NCI-H748 treated with DMSO at 0.1 percent for 48 hours (cell line): ENCODE measurements at places on chromosomes 3 and 15.

- no peak for DNase-seq
These were observed 73.1 kb upstream of the TTC14 start for GRCh38 chr3:180528843-180529242.

DNA sequence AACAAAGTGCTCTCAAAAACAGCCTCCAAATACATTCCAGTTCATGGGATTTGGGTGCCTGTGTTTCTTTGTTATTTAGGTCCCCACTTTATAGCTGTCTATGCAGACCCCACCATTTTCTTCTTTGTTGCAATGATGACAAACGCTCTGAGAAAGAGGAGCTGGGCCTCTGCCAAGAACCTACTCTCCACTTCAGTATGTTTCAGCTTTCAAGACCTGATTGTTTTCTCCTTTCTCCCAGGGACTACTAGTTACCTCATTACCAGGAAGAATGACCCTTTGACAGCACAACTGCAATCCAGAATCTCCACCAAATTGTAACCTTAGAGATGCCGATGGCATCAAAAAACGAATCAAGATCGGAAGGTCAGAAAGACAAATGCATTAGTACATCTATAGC lies 236.8 kb downstream of the MEIS2 start:
- no peak for DNase-seq

DNA sequence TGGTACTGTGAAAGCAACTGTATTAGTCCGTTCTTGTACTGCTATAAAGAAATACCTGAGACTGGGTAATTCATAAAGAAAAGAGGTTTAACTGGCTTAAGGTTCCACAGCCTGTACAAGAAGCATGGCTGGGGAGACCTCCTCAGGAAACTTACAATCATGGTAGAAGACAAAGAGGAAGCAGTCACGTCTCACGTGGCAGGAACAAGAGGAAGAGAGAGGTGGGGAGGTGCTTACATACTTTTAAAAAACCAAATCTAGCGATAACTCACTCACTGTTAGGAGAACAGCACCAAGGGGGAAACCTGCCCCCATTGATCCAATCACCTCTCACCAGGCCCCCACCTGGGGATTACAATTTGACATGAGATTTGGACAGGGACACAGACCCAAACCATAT lies 48.9 kb downstream of the IQGAP1 start:
- no peak for DNase-seq

DNA sequence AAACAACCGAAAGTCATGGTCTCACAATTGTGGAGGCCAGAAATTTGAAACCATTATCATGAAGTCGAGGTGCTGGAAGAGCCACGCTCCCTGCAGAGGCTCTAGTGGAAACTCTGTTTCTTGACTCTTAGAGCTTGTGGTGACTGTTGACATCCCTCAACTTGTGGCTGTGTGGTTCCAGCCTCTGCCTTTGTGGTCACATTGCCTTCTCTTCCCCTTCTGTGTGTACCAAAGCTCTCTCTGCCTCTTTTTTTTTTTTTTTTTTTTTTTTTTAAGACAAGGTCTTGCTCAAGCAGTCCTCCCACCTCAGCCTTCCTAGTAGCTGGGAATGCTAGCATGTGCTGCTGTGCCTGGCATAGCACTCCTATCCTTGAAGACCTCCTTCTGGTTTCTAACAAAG lies 48.7 kb upstream of the CRTC3 start:
- no peak for DNase-seq

- no peak for DNase-seq
These were observed 46.7 kb upstream of the PYDC2 start for GRCh38 chr3:191414286-191414685.

DNA sequence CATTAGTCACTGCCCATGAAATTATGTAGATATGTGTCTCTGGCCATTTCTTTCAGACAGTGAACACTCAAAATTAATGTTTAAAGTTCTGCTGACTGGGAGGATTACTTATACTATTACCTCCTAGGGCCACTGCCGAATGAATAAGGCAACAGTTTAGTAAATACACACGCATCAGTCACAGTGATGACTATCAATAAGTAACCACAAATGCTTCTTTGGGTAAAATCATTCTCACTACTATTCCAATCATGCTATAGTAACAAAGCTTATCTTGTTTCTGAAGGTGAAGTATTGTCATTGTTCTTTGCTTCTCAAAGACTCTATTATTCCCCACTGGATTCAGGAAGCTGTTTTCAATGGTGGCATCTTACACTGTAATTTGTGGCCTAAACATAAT lies 478.8 kb downstream of the EPHA3 start:
- DNase-seq: no peak

DNA sequence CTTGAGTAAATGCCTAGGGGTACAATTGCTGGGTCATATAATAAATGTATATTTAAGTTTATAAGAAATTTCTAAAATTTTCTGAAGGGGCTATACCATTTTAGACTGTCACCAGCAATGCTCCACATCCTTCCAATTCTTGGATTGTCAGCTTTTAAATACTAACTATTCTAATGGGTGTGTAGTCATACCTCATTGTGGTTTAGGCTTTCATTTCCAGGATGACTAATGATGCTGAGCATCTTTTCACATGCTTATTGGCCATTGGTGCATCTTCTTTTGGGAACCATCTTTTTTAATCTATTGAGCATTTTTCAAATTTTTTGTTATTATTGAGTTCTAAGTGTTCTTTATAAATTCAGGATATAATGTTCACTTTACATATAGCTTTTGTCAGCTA lies 52.5 kb upstream of the CORO2B start:
- DNase-seq: no peak

- DNase-seq: peak; percentile 27
These were observed 32.1 kb upstream of the DENND4A start for GRCh38 chr15:65824031-65824743.

- no peak for DNase-seq
These were observed 18.0 kb downstream of the ESYT3 start for GRCh38 chr3:138452436-138452835.

- DNase-seq: no peak
These were observed 371.7 kb upstream of the CNTN6 start for GRCh38 chr3:721086-721485.

GRCh38 chr15:48185529-48185928 lies 5.9 kb upstream of the CTXN2 start:
- DNase-seq: no peak

DNA sequence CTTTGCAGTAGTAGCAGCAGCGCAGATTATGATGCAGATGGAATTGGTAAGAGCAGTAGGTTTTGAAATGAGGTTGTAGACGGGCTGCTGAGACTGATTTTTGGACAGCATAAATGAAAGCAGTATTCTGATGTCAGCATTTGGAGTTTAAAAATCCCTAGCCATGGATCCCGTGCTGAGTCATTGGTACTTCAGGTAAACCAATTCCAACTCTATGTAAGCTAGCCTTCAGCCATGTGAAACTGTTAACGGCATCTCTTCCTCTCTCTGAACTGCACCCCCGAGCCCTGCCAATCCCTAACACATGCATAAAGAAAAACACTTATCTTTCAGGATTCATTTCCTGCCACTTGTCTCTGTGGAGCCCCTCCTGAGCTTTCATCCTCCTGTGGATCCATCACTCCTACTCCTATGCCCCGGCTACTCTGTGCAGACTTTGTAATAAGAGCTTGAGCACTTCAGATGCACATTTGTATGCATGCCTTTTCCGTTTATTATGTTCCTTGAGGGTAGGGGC lies 119.0 kb downstream of the AKAP13 start:
- DNase-seq: no peak

DNA sequence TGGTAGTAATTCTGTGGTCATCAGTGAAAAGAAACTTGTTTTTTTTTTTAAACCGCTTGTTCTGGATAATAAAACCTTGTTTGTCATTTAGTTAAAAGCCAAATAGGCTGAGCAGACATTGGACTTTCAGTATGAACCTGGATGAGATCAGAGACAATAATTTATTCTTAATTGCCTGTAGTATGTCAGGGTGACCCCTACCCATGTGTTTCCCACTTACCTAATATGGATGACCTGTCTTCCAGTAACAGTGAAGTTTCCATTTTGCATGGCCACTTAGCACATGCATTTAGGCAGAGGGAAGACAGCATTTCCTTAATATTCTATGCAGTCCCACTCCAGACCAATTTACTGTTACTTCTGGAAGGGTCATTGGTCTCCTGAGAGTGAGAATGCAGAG lies 87.6 kb upstream of the CFAP20DC start:
- DNase-seq: no peak

- no peak for DNase-seq
These were observed 134.2 kb downstream of the OTOL1 start for GRCh38 chr3:161630794-161631193.

GRCh38 chr15:88657326-88658069 lies 18.7 kb downstream of the ISG20 start:
- no peak for DNase-seq

GRCh38 chr3:168863561-168863960 lies 767.8 kb upstream of the GOLIM4 start:
- no peak for DNase-seq

DNA sequence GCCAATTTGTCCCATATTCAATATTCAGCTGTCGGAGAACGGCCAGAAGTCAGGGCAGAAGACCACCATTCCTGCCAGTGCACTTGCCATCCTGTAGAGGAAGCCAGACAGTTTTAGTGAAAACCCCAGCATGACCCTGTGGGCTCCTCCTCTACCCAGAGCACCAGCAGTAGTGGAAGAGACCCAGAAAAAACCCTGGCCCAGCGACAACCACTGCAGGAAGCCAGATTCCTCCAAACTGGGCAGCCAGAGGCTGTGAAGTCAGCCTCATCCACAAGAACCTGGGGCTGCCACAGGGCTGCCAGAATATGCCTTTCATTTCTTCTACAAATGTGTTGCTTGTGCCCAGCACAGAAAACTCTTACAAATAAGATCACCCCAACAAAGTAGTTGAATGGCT lies 67.3 kb downstream of the HMCES start:
- DNase-seq: no peak

GRCh38 chr15:85974348-85974705 lies 105.3 kb upstream of the AGBL1 start:
- no peak for DNase-seq

GRCh38 chr15:86591994-86592735 lies 512.5 kb downstream of the AGBL1 start:
- DNase-seq: no peak

GRCh38 chr3:128294999-128295468 lies 141.8 kb downstream of the EEFSEC start:
- DNase-seq: no peak

- no peak for DNase-seq
These were observed 73.7 kb upstream of the TSPAN3 start for GRCh38 chr15:77144492-77145070.

GRCh38 chr3:36875397-36875796 lies 69.5 kb downstream of the TRANK1 start:
- no peak for DNase-seq

GRCh38 chr3:46948830-46949671 lies 27.5 kb downstream of the CCDC12 start:
- no peak for DNase-seq

DNA sequence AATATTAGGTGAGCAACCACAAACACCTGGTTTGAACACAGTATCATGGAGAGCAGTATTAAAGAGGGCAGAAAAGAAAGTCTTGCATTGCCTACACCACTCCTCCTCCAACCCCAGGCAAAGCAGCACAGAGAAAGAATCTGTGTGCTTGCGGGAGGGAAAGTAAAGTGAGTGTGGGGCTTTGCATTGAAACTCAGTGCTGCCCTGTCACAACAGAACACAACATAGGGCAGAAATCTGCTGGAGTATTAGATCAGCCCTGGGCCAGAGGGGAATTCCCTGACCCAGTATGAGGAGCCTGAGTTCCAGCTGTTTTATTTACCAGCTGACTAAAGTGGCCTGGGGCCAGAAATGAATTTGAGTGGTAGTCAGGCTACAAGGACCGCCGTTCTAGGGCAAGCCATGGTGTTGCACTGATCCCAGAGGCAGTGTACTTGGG lies 75.5 kb downstream of the SPATA16 start:
- no peak for DNase-seq

DNA sequence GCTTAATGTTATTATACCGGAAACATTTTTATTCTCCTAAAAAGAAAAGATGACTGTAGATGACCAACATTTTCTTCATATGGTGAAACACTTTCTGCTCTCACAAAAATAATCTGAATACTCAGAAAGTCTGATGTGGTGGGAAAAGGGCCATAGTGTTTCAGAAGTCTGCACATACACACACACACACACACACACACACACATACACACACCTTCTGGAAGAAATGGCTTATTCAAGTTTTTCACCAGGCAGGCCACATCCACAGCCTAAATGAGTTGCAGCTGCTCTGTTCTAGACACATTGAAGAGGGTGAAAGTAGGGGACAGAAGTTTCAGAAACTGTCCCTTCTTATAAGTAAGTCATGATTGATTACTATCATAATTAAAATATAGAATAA lies 220.0 kb downstream of the ZMAT3 start:
- no peak for DNase-seq

DNA sequence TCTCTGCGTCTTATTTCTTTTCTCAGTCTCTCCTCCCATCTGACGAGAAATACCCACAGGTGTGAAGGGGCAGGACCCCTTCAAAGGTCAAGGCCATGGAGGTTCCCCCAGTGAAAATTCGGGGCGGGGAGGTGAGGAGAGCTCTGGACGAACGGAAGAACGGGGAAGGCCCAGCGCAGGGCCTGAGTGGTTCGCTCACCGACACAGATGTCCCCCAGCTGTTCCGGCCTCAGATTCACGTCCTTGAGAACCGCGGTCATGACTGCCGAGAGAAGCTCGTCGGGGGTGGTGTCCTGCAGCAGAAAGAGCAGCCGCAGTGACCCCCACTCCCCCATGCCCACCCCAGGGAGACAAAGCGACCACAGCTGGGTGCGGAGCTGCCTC lies 542 bp downstream of the ACAA1 start:
- no peak for DNase-seq

DNA sequence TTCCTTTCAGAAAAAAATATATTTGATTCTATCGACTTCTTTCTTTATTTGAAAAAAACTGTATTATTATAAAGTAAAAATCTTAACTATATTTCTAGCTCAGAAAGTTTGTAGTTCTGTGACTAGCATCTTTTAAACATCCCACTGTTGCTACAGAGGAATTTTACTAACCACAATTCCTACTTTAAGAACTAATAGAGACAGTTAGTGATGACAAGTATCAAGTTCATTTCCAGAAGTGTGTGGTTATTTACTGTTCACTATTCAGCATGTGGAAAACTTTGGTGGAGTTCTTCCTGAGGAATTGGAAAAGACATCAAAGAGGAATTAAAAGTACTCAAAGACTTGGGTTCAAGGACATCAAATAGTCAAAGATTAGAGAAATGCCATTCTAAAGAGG lies 524.1 kb upstream of the CBLB start:
- DNase-seq: no peak

DNA sequence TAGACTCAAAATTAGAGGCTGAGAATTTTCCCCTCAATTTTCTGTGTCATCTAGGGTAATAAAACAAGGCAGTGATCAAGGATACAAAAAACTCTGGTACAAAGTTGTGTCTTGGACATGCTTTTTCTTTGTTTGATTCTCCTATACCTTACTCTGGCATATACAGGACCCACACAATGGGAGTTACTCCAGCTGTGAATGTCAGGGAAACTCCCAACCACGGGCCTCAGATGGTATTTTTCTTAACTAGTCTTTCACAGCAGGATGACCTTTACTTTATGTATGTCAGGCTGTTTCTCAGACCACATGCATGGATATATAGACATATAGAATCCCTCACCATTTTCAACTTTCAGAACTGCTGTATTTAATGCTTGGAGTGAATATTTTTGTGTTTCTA lies 41.3 kb downstream of the FEZF2 start:
- DNase-seq: no peak

- DNase-seq: peak; percentile 51
These were observed 14.9 kb downstream of the SOX2 start for GRCh38 chr3:181726351-181727330.
